Adipocyte (in vitro differentiated cells): ENCODE measurements at places on chromosomes 6 and 20.

GRCh38 chr6:3372912-3373554 is 83.8 kb downstream of the SLC22A23 start:
- no peak for DNase-seq

DNA sequence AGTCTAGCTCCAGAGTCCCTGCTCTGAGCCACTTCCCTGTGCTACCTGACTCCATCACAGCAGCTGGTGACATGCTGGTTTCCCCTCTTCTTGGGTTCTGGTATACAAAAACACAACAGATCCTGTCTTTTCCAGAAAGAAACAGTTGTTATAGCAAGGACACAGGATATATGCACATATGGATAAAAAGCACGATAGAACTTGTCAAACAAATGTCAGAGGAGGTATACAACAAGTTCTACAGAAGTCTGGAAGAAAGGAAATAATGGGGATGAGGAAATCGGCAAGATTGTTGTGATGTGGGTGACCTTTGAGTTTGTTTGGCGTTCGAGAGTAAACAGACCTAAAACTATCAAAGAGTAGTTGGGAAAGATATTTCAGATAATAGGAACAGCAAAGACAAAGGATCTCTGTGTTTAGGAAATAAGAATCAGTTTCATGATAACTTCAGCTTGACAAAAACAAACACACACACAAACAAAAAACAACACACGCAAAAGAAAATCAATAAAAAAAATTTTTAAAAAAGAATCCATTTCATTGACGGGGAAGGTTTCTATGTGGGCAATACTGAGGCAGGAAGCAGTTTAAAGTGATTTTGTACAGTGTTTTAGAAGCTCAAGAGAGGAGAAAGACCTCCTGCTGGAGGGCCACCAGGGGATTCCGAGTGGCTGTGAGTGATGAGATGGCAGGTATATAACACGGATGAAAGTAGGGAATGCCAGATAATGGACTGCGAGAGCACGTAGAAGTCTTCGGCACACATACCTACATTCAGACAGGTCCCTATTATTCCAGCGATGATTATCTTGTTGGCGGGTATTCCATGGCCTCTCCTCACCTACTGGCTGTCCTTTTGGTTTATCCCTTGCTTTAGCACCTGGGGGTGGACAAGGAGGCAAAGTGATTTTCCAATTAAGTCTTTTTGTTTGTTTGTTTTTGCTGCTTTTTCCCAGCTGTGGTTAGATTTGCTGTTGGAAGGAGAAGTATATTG is 174.9 kb downstream of the HS3ST5 start:
- no peak for DNase-seq

DNA sequence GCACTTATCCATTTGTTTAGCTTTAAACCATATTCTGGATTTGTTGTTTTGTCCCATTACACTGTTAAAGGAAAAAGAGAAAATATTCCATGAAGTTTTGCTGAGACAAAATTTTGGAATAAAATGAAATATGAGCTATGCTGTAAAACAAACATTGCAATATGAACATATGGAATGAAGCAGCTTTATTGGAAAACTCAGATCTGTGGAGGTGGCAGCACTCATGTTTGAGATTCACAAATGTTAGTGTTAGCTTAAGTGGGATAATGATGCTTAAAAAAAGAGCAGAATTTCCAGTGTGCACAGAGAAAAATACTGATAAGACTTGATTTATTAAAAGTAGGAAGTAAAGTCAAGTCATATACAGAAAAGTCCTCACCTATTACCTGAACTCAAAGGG is 196.2 kb downstream of the BCKDHB start:
- DNase-seq, result no peak

GRCh38 chr6:146937316-146937715 is 266.9 kb upstream of the STXBP5 start:
- no peak for DNase-seq

- DNase-seq, result no peak
Observed at GRCh38 chr20:40110311-40110831, 578.7 kb downstream of the MAFB start.

DNA sequence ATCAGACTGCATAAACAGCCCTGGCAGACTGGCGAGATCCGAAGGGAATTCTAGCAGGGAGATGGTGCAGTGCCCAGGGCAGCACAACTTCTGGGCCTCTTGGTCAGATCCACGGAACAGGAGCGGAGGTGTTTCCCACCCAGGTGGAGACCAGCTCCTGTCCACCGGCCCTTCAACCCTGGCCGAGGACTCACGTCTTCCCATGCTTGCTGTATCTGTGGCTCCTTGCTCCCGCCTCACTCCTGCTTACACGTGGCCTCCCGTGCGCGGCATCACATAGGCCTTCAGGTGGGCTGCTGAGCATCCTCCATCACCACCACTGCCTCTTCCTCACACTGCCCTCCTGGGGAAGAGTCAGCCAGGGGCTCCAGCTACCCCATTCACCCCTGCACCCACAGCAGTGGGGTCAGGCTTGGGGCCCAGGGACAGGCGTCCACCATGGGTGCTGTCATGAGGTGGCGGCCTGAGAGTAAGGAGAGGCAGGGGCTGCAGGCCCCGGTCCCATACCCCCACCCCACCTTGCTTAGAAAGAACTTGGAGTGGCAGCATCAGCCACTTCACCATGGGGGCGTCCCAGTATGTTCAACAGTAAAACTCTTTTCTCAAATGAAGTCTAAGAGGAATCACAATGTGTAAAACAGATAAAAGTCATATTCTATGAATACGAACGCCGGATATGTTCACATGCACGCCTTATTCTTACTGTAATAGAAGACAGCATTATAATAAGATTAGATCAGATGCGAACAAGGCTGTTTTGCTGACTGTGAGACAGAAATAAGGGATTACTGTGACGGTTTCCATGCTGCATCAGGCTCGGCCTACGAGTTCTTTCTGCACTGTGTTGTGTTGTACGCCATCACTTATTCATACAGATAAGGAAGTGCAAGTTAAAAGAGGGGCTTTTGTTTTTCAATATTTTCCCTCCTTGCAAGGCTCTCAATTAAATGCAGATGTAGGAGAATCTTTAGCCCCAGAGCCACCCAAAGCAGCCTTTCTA is 165.4 kb downstream of the GRM4 start:
- DNase-seq, result no peak

- no peak for DNase-seq
Observed at GRCh38 chr6:107867302-107867615, 43.1 kb upstream of the SCML4 start.

GRCh38 chr20:35133031-35133430 is 14.1 kb downstream of the EDEM2 start:
- DNase-seq, result no peak

- DNase-seq, result no peak
Observed at GRCh38 chr6:167119670-167120582, 3.0 kb upstream of the CCR6 start.

- DNase-seq, result no peak
Observed at GRCh38 chr20:49280463-49281058, 2.7 kb upstream of the ZNFX1 start.

GRCh38 chr6:139308936-139309603 is 17.3 kb upstream of the TXLNB start:
- DNase-seq, result peak; percentile 43

DNA sequence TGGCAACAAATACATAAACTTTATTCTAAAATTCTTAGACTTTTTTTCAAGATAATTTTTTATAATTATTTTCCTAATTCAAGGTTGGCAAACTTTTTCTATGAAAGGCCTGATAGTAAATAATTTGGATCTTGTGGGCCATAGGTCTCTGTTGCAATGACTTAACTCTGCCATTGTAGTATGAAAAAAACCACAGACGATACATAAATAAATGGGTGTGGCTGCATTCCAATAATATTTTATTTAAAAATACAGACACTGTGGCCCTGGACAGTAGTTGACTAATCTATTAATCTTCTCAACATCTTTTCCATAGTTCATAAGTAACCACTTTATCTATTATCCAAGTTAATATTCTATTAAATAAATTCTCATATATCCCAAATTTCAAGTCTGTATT is 281.1 kb downstream of the SYNE1 start:
- peak; percentile 20 for DNase-seq
